ENCODE measurements at places on chromosomes 7 and 10. TPM values are rescaled to one million over a fixed set of nuclear protein-coding genes. Genes with fewer than 3 reads are reported as not detected.

Gene ECHDC3
- total RNA-seq, result 92.8 TPM

Gene ELN
- 7.7 TPM for total RNA-seq

Gene OR6B1
- total RNA-seq, result not detected

Gene LRRC18
- total RNA-seq, result not detected

Gene CRHR2
- total RNA-seq, result not detected

Gene TLX1
- total RNA-seq, result not detected

Gene ZNF804B
- not detected for total RNA-seq

Gene SCIN
- total RNA-seq, result 4.2 TPM

Gene GPR15LG
- 10.3 TPM for total RNA-seq

Gene STAG3
- 0.68 TPM for total RNA-seq

Gene WNT8B
- 0.34 TPM for total RNA-seq

Gene ADAM8
- total RNA-seq, result 3.7 TPM

Gene SPDYE5
- total RNA-seq, result not detected

Gene AGR2
- total RNA-seq, result 15.8 TPM

Measured in suprapubic skin (tissue), 4 donors.